ENCODE measurements at places on chromosomes 12 and 14.

DNA sequence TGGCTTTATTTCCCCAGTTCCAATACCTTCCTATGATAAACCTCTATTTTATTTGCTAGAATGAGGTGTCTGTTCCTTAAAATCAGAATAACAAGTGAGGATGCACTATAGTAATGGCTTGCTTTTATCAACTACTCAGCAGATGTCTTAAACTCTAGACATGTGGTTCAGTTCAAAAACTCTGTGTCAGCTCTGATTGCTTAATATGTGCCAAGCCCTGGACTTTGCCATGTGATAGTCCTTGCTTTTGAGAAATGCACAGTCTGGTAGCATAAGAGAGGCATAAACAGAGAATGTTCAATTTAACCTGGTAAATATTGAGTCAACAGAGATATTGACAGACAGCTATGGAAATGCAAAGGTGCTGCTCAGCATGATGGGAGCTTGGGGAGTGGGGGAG lies 254.8 kb downstream of the PDZRN4 start:
- DNase-seq = no peak

GRCh38 chr14:66380143-66380542 lies 106.0 kb upstream of the CCDC196 start:
- no peak for DNase-seq

- DNase-seq = no peak
These were observed 22.2 kb upstream of the MEG3 start for GRCh38 chr14:100803676-100804075.

DNA sequence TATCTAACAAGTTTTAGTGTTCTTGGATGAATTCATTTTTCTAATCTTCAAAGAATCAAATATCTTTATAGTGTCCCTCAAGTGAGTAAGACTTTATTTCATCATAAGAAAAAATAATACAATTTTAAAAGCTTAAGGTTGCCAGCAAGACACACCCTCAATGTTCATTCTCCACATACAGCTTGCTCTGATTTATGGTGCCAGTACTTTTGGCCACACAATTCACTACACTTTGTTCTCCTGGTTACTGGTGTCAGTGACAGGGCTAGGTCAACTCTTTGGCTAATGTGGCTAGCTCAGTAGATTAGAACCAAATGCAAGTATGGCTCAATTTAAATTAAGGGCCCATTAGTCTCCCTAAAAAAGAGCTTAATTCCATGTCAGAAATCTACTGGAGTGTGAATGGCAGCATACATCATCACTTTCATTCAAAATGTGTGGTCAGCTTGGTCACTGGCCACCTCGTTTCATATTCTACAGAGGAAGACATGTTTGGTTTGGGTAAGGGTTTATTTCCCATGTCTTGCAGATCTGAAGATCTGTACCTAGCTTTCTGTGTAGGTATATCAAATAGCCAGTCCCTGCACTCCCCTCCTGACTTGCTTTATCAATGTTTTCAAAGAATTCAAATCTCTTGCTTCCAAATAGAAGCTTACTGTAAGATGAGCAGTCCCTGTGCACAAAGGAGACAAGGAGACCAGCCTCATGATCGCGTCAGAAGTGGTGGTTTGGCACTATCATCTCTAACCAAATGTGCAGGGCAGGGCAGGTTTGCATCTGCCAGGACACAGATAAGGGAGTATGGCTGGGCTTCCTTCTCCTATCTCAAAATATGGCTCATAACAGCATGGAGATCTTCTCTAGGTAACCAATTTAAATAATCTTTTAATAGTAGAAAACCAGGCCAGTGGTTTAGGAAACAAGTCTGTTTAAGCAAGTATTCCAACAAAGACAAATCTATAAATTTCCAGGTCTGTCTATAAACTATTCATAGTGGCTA lies 31.3 kb downstream of the HECTD4 start:
- no peak for DNase-seq

DNA sequence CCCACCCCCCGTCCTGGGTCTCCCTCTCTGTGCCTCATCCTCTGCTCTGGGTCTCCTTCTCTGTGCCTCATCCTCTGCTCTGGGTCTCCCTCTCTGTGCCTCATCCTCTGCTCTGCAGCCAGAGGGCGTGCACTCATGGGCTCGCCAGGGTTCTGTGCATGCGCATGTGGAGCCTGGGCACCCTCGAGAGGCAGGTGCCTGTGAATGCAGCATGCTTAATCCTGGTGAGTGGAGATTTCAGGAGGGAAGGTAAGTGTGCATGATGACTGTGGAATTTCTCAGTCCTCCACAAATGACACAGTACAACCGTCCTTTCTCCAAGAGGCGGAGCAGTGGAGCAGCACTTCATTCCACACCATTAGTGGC lies 65.2 kb downstream of the EP400 start:
- no peak for DNase-seq

DNA sequence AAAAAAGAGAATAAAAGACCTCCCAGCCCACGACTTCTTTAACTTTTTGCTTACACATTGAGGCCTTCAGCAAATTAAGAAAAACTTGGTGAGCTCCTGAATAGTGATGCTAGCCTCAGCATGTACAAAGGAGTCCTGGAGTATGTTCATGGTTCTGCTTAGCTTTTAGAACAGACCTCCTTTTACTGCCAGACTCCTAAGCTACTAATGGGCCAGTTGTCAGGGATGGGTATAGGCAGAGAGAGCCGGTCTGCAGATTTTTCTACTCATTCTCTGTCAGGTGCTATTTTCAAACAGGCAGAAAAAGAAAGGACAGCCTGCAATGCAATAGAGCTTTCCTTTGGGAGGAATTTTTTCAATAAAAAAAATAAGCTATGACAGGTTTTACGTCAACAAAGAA lies 81.9 kb upstream of the REP15 start:
- no peak for DNase-seq

DNA sequence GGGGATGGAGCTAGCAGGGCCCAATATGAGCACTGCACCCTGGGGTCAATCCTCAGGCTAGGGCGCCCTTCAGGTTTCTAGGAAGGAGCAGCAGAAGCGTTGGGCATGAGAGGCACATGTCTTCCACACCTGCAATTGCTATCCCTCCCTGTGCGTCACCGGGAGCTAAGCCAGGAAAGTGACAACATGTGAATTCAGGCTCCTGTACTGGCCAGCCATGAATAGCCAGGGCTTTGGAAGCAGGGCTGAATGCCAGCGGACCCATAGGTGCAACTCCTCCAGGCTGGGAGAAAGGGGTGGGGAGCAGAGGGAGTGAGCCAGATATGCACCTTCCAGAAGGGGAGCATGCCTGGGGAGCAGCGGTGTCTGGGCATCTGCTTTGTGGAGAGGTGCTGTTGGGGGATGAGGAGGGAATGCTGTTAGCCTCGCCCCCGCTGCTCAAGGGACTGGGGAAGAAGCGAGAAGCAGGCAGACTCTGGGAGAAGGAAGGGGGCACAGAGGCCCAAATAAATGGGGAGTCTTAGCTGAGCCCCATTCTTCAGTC lies 6.1 kb downstream of the HOXC5 start:
- DNase-seq = no peak

GRCh38 chr12:54159589-54159988 lies 29.2 kb downstream of the SMUG1 start:
- no peak for DNase-seq

DNA sequence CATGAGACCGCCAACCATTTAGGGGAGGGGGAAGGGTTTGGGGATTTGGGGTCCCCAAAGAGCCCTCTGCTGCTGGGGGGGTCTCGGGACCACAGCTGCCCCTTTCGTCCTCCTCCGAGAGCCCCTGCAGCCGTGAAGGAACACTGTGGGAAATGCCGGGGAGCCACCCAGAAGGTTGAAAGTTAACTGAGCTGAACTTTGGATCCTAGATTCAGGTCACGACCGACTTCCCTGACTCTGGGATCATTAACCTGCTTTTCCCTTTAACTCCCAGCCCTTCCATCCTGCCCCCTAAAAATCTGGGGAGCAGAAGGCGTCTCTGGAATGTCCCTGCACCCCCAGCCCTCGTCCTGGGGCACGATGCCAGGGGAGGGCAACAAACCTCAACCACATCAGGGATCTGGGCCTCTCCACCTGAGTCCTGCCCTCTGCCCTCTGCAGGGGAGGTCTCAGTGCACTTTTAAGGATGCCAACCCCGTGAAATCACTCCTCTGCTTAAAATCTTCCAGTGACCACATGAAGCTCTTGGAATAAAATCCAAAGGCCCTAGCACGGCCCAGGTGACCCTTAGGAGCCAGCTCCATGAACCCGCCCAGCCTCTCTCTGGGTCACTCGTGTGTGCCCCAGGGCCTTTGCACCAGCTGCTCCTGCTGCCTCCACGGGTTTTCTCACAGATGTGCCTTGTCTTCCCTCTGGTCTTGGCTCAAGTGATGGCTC lies 95.0 kb downstream of the RFLNA start:
- no peak for DNase-seq

GRCh38 chr14:67413806-67414769 lies 2.1 kb upstream of the PLEK2 start:
- DNase-seq = no peak

DNA sequence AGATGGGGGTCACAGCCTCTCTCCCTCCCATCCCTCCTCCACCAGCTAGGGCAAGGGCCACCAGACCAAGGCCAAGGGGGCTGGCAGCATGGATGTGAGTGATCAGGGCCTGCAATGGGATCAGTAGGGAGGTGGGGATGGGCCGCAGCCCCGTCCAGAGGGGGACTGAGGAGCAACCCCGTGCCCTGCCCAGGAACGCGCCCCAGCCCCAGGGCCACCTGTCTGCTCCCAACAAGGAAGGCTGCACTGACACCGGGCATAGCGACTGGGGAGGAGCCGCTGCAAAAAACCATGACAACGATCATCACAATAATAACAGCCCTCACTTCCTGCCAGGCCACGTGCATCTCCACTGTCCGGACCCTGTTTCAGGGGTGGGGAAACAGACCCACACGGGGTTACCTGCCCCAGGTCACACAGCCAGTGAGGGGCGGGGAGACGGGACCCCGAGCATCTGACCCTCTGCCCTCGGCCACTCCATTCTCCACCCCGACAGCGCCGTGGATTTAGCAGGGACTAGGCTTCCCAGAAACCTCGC lies 24.3 kb downstream of the NCOR2 start:
- no peak for DNase-seq

DNA sequence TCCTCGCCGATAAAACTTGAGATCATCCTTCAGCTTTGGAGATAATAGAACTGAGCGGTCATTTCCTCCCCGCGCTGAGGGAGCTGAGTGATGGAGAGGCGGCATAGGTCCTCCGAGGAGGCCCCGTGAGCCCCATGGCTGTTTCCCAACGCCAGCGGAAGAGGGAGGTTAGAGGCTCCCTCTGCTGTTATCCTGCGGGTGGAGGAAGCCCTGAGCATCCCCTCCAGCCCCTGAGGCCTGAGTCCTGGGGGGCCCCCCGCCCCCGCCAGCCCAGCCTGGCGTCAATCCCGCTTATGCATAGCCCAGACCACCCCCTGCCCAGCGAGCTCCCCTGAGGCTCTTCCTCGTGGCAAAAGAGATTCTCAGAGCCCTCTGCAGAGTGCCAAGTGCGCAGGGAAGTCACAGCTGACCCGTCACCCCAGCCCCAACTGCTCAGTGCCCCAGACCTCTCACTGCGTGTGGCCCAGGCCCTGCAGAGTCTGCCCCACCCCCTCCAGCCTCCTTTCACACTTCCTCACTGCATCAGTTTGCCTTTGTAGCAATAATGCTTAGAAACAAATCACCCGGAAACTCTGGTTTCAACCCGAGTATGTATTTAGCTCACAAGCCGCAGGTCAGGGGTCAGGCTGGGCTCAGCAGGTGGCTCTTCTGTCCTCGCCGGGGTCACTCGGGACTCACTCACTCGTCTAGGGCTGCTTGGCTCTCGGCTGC lies 44.7 kb upstream of the GALNT9 start:
- DNase-seq = no peak

DNA sequence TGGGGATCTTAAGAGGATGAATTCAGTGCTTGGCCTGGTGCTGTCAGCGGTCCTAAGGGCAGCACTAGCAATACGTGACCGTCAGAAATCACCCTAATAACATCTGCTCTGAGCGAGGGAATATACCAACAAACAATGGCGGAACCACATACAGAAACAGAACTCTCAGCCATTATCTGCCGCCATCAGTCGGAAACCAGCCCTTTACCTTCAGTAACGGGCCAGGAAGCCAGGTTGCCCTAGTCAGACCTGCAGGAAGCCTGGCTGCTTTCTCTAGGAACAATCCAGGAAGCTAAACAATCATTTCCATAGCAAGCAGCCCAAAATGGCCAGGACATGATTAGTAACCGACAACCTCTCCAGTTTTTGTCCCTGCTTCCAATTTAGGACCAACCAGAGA lies 5.6 kb downstream of the CDCA4 start:
- DNase-seq = no peak

- no peak for DNase-seq
These were observed 44.3 kb downstream of the CCDC92 start for GRCh38 chr12:123928274-123928865.

GRCh38 chr12:3043406-3043805 lies 33.8 kb upstream of the TSPAN9 start:
- no peak for DNase-seq

DNA sequence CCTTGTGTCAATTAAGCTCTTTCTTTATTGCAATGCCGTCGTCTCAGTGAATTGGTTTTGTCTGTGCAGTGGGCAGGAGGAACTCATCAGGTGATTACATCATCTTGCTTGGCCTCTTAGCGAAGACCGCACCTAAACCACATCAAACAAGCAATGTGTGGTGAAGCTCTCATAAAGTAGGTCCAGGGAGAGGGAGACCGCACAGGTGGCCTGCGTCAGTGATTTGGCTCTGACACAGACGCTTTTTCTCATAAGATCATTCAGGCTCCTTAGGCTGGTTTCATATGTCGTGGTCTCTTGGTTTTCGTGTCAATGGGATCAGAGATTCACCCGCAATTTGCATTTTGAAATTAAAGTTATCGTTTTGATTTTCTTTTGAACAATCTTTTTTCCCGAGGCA lies 6.7 kb upstream of the TESC start:
- no peak for DNase-seq

DNA sequence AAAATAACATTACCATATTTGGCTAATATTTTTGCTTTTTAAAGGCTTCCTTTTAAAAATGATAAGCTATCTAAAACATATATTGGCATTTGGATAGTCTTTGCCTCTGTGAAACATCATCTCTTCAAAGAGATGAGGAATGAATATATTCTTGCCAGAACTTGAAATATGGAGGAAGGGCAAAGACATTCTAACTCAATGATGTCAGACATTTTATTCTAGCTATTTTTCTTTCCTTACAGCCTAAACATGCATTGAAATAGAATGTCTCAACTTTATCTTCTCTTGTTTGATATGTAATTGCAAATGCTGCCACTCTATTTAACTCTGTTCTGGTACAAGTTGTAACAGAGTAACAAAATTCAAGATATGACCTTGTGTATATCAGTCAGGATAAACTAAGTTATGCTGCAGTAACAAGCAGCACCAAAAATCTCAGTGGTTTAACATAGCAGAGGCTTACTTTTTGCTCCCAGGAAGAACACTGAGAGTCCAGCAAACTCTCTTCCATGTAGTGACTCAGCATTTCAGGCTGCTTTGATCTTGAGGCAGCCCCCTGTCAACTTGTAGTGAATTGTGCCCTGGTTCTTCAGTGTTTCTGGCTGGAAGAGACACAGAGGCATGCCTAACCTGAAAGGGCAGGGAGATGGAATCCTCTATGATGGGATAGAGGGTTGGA lies 11.0 kb downstream of the IRAK3 start:
- no peak for DNase-seq

Measured in stimulated activated CD4-positive, alpha-beta T cell treated with anti-CD3 and anti-CD28 coated beads, Interleukin-1b, Interleukin-23, amount 100 ng/mL, for 1 hour (primary cell).